ENCODE measurements at places on chromosomes 16 and 17.

GRCh38 chr17:56755310-56755709 is 78.4 kb downstream of the C17orf67 start:
- no peak for DNase-seq

GRCh38 chr16:80260906-80261311 is 279.9 kb upstream of the DYNLRB2 start:
- no peak for DNase-seq

- no peak for DNase-seq
Observed at GRCh38 chr16:56013962-56014552, 138.9 kb upstream of the CES5A start.

DNA sequence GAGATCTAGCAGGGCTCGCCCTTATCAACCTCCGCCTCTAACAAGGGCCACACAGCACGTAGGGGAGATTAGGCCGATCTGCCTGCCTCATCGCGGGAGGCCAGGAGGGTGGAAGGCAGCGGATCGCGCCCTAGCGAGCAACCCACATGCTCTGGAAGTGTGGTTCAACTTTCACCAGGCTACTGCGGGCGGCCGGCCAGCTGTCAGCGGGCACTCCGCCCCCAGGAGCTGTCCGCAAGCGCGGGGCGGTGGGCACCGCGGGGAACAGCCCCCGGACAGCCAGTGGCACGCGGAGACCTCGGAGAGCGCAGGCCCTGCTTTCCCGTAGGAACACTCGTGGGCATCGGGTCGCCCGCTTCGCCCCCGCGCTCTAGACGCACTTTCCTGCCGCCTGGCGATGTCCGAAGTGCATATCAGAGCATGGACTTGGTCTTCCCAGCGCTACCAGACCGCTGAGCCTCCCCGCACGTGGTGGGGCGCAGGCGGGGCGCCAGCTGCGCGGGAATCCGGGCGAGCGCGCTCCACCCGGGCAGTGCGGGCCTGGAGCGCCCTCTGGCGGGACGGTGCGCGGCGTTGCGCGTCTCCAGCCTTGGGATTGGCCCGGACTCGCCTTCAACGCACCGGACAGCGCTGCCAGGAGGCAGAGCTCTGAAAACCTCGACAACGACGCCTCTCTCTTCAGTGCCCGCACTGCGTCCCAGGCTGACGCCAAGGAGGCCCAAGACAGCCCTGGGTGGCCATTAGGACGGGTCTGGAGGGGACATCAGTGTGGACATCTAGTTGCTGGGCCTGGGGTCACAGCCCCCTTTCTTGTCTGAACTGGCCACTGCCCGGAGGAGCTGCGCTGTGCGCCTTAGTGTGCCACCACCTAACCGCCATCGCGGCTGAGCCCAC is 3.6 kb upstream of the ZNHIT3 start:
- peak; percentile 75 for DNase-seq

Measured in activated T-cell treated with anti-CD3 and anti-CD28 coated beads for 4 hours (primary cell).